ENCODE measurements at places on chromosomes 13 and 19. TPM values are rescaled to one million over a fixed set of nuclear protein-coding genes. Genes with fewer than 3 reads are reported as not detected.

OR10H1 gene
- total RNA-seq: not detected

SLC27A5 gene
- 23.5 TPM for total RNA-seq

TECR gene
- total RNA-seq: 128 TPM

CGB5 gene
- not detected for total RNA-seq

DHRS12 gene
- 3.1 TPM for total RNA-seq

FGF22 gene
- total RNA-seq: not detected

Measured in activated T-helper 2 cell treated with anti-CD3 and anti-CD28 coated beads, Interferon-gamma antibody, Interleukin-2, Interleukin-4, amounts not matched to agents 10 μg/mL and 5 μg/mL and 100 μg/mL, durations not matched to agents 14 hours and 24 hours and 36 hours (primary cell).